CD8-positive, alpha-beta memory T cell (primary cell): ENCODE measurements at places on chromosomes 1 and 21. TPM values are rescaled to one million over a fixed set of nuclear protein-coding genes. Genes with fewer than 3 reads are reported as not detected.

TRIM17 gene
- 2.1 TPM for total RNA-seq

FAM72C gene
- 4.1 TPM for total RNA-seq

KISS1 gene
- not detected for total RNA-seq

CELF3 gene
- total RNA-seq, result not detected

TLR5 gene
- 0.46 TPM for total RNA-seq
